ENCODE measurements at places on chromosomes 5 and 9. TPM values are rescaled to one million over a fixed set of nuclear protein-coding genes. Genes with fewer than 3 reads are reported as not detected.
A peak's percentile ranks its signal among the peaks of the same experiment; 100 is the strongest.

C5 gene
- total RNA-seq, result 1.3 TPM

SLC45A2 gene
- total RNA-seq, result not detected

PCDHGA3 gene
- total RNA-seq, result not detected

GRCh38 chr5:136058039-136058971 lies 29.5 kb downstream of the TGFBI start:
- DNase-seq, result no peak

GRCh38 chr5:165630261-165630778 lies 2124.9 kb downstream of the MAT2B start:
- peak; percentile 1 for DNase-seq

DNA sequence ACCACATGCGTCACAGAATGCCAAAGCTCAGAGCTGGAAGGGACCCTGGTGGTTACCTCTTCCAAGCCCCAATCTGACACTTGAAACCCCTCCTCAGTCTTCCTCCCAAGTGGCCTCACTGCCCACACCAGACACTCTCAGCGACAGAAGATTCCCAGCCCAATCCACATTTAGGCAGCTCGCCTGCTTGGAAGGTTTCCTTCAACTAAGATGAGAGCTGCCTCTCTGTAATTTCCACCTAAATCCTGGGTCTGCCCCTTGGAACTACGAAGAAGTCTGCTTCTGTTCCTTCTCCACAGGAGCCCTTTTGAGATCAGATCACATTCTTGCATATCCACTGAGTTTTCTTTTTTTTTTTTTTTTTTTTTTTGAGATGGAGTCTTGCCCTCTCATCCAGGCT lies 83.7 kb downstream of the PAX5 start:
- no peak for DNase-seq

GRCh38 chr9:113160571-113160970 lies 9.8 kb downstream of the SLC31A2 start:
- DNase-seq, result no peak

- no peak for DNase-seq
These were observed 240.1 kb upstream of the GRAMD2B start for GRCh38 chr5:126182971-126183695.

- DNase-seq, result no peak
These were observed 21.6 kb downstream of the TJP2 start for GRCh38 chr9:69195668-69196067.

- DNase-seq, result no peak
These were observed 447.9 kb upstream of the SGCD start for GRCh38 chr5:155878991-155879575.

GRCh38 chr5:86118542-86118941 lies 499.2 kb upstream of the COX7C start:
- no peak for DNase-seq

GRCh38 chr5:78672154-78672553 lies 23.6 kb upstream of the LHFPL2 start:
- DNase-seq, result no peak

DNA sequence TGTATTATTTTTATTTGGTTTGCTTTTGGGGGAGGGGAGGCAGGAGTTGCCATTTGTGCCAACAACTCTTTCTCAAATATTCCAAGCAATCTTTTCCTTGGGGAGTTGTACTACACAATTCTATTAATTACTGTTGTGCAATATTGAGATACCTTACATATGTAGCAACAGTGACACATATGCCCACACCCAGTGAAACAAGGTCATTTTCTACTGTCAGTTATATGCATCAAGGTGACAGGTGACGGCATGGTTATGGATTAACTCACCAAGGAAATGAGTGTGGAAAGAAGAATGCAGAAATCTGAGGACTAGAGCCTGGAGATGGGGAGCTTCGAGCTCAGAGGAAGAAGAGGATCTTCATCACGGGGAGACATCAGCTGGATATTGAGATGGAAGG lies 17.9 kb upstream of the MSMP start:
- DNase-seq, result no peak

DNA sequence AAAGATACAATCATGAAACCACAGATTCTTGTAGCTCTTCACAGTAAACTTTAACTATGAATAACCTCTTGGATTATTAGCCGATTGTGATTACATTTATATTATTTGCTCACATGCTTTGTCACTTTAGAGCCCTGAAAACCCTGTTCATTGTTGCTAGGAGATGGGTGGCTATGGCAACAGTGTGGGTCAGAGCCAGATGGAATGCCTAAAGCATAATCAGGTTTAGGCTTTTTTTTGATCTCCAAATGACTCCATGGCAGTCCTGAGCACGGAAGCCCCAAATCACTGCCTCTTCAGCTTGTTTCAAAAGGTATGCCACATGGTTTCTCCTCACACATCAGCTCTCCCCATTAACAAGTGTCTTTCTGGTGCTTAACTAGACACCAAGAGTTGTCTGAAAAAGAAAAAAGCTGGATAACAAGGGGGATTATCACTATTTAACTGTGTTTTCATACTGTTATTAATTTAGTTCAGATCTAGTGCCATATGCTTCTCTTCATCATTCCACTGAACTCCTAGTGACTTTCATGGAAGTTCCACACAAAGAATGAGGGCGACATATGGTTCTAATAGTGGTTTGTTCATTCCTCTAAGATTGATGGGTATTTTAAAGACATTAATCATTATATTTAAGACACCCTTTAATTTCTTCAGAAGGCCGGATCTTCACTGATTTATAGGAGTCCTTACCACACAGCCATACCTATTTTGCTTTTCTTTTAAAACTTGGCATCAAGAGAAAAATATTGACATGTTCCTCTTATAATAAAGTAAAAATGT lies 88.8 kb upstream of the PAM start:
- no peak for DNase-seq

GRCh38 chr5:171657473-171657872 lies 128.1 kb upstream of the SMIM23 start:
- no peak for DNase-seq

DNA sequence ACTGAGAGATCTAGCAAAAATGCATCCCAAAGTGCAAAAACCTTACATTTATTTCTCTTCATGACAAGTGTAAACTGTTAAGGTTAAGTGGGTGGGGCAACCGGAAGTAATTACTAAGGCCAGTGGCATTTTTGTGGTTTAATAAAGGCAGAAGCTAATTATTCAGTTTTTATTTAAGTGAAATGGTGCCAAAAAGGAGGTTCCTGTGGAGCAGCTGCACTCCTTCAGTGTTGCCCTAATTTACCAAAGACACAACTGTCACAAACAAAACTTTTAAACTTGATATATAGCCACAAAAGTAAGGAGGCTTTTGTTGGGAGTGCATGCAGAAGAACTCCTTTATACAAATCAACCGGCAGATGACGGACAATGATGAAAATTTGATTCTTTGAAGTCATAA lies 81.6 kb downstream of the NDUFS4 start:
- no peak for DNase-seq
